ENCODE measurements at places on chromosomes 6 and 20. TPM values are rescaled to one million over a fixed set of nuclear protein-coding genes. Genes with fewer than 3 reads are reported as not detected.

Gene PLAGL2
- total RNA-seq = 7.3 TPM

Gene PNPLA1
- not detected for total RNA-seq

Gene HRH3
- not detected for total RNA-seq

- no peak for DNase-seq
Measured at GRCh38 chr6:121055572-121056163, 278.6 kb downstream of the TBC1D32 start.

- DNase-seq = no peak
Measured at GRCh38 chr6:16974387-16974673, 127.5 kb upstream of the STMND1 start.

GRCh38 chr6:133887156-133887879, 1.6 kb upstream of the TCF21 start:
- no peak for DNase-seq

GRCh38 chr20:40882152-40882551, 146.5 kb upstream of the TOP1 start:
- DNase-seq = no peak

GRCh38 chr20:44582311-44583025, at the start of gene PKIG:
TSS of gene PKIG (plus strand) at chr20:44582579. CDS start at chr20:44614557, 31,978 bp downstream.
- no peak for DNase-seq

DNA sequence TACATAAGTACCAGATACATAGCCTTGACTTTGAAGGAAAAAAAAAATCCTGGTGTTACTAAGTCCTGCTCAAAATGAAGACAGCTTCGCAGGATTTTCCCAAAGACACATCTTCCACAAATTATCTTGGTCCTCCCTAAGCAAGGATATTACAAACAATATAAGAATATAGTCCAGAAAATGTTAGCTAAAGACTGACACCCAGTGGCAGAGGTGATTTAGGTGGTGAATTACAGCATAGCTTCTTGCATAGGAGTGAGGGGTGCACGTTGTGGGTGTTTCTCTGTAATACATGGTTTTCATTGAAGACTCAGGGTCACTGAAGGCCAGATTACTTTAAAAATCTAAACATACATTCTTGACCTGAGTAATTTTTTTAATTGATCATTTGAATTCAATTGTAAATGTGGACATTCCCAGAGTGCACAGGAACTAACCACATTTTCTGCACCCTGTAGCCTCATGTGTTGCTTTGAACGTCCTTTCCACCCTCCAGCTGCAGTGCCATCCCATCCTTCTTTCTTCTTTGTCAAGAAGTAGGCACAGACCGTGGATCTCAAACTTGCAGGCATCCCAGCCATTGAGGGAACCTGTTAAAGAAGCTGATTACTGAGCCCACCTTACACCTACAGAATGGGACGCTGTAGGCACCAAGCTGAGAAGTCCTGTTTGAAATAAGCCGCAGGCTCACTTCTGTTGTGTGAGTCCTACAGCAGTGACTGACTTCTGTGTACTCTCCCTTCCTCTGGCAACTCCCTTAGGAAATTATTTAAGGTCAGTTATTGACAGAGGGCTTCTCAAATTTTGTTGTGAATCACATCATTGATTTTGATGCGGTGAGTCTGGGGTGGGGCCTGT, 102.6 kb downstream of the PERP start:
- no peak for DNase-seq
